G401 (cell line): ENCODE measurements at places on chromosomes 3 and 15. TPM values are rescaled to one million over a fixed set of nuclear protein-coding genes. Genes with fewer than 3 reads are reported as not detected.

GRCh38 chr3:127637546-127637945 lies 8.6 kb downstream of the PODXL2 start:
- no peak for DNase-seq

Gene SEMA5B
- total RNA-seq: 0.03 TPM in 1 of 2 replicates, not detected in the other

Gene PLA2G4D
- total RNA-seq: 0.43 and 0.61 TPM in 2 replicates

Gene KY
- total RNA-seq: not detected in 2 replicates
